Epithelial cell of esophagus (primary cell): ENCODE measurements at places on chromosomes 4 and X.

DNA sequence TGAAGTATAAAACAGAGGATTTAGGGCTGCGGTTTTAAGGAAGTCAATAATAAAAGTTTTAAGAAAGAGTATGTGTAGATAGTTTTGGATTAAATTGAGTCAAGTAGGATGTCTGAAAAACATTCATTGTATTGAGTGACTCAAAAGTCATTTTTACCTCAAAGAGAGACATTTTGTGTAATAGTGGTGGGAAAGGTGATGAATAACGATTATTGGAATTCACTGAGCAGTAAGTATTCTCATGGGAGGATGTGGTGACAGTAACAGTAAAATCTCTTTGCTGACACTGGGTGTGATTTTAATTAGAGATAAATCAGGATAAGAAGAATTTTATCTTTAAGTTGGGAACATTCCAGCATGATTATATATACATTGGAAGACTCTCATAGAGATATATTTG, 233.6 kb downstream of the PDHA2 start:
- peak; percentile 11 for DNase-seq

- DNase-seq = peak; percentile 9
These were observed 37.6 kb downstream of the ZBTB49 start for GRCh38 chr4:4327652-4328121.

DNA sequence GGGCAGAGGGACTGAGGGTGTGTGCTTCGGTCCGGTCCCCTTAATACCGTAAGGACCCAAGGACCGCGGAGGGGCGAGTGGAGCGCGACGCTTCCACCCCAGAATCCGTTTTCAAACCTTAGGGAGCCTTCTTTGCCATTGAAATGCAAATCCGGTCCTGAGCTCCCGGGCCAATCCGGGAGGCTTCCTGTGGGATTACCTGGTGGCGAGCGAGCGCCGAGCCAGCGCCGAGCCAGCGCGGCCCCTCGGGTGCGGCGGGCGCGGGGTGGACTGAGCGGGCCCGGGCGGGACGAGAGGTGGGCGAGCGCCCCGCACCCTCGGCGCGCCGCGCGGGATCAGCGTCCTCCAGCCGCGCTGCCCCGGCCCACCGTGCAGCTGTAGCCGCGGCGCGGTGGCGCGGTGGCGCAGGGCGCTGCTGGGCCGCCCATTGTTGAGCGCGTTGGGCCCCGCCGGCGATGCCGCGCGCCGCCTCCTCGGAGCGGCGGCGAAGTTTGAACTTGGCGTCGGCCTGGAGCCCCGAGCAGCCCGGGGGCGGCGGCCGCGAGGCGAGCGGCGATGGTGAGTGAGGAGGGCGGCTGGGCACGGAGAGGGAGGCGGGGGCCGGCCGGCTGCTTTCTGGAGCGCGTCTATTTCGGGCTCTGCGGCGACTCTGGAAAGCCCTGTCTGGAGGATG, 208.7 kb downstream of the SOWAHB start:
- peak; percentile 79 for DNase-seq

DNA sequence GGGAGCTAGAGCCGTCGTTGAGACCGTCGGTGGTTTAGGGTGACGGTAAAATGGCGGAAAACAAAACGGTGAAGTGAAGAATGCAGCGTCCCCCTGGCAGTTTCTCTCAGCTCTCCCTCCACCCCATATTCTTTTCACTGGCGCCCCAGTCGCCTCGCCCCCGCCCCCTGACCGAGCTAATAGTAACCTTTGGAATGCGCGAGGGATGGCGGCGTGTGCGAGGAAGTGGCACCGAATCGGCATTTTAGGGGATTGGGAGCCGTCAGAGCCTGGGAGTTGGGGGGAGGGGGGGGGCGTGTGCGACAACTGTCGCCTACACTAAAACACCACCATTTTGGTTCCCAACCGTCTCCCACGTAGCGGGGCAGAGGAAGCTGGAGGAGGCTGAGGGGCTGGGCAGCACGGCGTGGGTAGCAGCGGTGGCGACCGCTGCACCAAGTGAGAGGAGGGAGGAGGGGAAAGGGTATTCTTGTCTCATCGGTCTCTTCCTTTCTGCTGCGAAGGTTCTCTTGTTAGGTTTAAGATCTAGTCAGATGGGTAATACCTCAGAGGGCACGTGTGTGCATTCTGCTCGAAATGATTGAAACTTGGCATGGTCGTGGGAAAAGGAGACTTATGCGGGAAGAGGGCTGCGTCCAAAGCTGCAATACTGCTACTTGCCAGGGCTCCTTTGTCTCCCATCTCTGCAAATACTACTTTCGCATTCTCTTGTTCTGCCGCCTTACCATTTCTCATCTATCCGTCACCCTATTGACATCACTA, 840 bp downstream of the ZNF711 start:
- no peak for DNase-seq

DNA sequence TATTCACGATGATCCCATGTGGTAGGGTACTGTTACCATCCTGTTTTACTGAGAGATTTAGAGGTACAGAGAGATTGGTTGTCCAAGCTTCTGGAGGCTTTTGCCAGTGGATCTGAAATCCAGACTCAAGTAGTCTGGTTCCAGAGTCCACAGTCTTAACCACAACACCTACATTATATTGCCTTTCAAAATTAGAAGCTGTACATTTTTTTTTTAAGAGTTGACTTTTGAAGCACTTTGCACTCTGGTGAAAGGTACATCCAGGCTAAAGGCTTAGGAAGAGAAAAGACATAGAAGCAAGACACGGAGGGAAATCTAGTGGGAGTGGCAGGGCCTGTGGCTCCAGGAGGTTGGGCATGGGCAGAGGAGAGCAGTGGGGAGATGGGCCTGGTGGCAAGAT, 122.1 kb downstream of the AFF1 start:
- no peak for DNase-seq

- peak; percentile 63 for DNase-seq
These were observed 24.0 kb downstream of the CYTL1 start for GRCh38 chr4:4995103-4995907.

GRCh38 chrX:132393085-132393484, 95.8 kb downstream of the MBNL3 start:
- DNase-seq = no peak

DNA sequence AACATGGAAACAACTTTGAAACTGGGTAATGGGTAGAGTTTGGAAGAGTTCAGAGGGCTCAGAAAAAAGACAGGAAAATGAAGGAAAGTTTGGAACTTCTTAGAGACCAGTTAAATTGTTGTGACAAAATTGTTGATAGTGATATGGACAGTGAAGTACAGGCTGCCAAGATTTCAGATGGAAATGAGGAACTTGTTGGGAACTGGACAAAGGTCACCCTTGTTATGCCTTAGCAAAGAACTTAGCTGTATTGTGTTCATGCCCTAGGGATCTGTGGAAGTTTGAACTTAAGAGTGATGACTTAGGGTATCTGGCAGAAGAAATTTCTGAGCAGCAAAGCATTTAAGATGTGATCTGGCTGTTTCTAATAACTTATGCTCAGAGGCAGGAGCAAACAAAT, 5.1 kb upstream of the ARL13A start:
- no peak for DNase-seq

DNA sequence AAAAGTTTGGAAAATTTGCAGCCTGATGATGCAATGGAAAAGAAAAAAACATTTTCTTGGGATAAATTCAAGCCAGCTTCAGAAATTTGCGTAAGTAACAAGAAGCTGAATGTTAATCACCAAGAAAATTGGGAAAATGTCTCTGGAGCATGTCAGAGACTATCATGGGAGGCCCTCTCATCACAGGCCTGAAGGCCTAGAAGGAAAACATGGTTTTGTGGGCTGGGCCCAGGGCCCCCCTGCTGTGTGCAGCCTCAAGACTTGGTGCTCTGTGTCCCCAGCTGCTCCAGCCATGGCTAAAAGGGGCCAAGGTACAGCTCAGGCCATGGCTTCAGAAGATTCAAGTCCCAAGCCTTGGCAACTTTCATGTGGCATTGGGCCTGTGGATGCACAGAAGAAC, 1049.8 kb upstream of the GRIA3 start:
- no peak for DNase-seq

- no peak for DNase-seq
These were observed 76.3 kb upstream of the PACRGL start for GRCh38 chr4:20623939-20624338.

- no peak for DNase-seq
These were observed 353.6 kb downstream of the TRIML1 start for GRCh38 chr4:188492886-188493285.
